ENCODE measurements at places on chromosomes 2 and 18. TPM values are rescaled to one million over a fixed set of nuclear protein-coding genes. Genes with fewer than 3 reads are reported as not detected.

SLC23A3 gene
- 0.29 TPM for total RNA-seq

CTIF gene
- 11.2 TPM for total RNA-seq

AFF3 gene
- 0.02 TPM for total RNA-seq

GALM gene
- 13.5 TPM for total RNA-seq

BCL11A gene
- total RNA-seq: 0.09 TPM

SH2D6 gene
- total RNA-seq: 0.96 TPM

PXDN gene
- total RNA-seq: 11.5 TPM

MDH1 gene
- total RNA-seq: 244 TPM

GREB1L gene
- total RNA-seq: 5.4 TPM

SERPINB4 gene
- total RNA-seq: 0.09 TPM

DES gene
- total RNA-seq: 0.27 TPM

TNFRSF11A gene
- 7.1 TPM for total RNA-seq

VIT gene
- not detected for total RNA-seq

SNTG2 gene
- not detected for total RNA-seq

HS6ST1 gene
- total RNA-seq: 12.0 TPM

SLC9A4 gene
- total RNA-seq: not detected

CTAGE1 gene
- not detected for total RNA-seq

MAPK4 gene
- 0.33 TPM for total RNA-seq

GCFC2 gene
- 13.4 TPM for total RNA-seq

OSR1 gene
- 9.7 TPM for total RNA-seq

DRC1 gene
- 0.11 TPM for total RNA-seq

ATP6V1B1 gene
- 2.3 TPM for total RNA-seq

SP110 gene
- 7.1 TPM for total RNA-seq

SCN2A gene
- not detected for total RNA-seq

MPP4 gene
- 0.24 TPM for total RNA-seq

RSAD2 gene
- total RNA-seq: 0.13 TPM

TMBIM1 gene
- total RNA-seq: 127 TPM

REG1B gene
- not detected for total RNA-seq

RGPD3 gene
- total RNA-seq: 0.16 TPM

DNAH7 gene
- total RNA-seq: 1.2 TPM

CYP1B1 gene
- 4.5 TPM for total RNA-seq

WBP1 gene
- 85.1 TPM for total RNA-seq

CDKL4 gene
- total RNA-seq: not detected

UCN gene
- 1.2 TPM for total RNA-seq

SOX11 gene
- not detected for total RNA-seq

FSHR gene
- not detected for total RNA-seq

DSG2 gene
- total RNA-seq: 59.6 TPM

ZC3H8 gene
- total RNA-seq: 12.1 TPM

DPP4 gene
- total RNA-seq: 0.69 TPM

ACADL gene
- not detected for total RNA-seq

TUBB8B gene
- total RNA-seq: not detected

REG3A gene
- not detected for total RNA-seq

LIMS4 gene
- total RNA-seq: 0.60 TPM

PARD3B gene
- total RNA-seq: 0.93 TPM

TRIM43 gene
- total RNA-seq: 0.09 TPM

ARL4C gene
- total RNA-seq: 45.7 TPM

TIMM21 gene
- 58.3 TPM for total RNA-seq

FOXD4L1 gene
- 0.35 TPM for total RNA-seq

COLEC12 gene
- total RNA-seq: 0.06 TPM

SGO2 gene
- total RNA-seq: 14.2 TPM

RTP5 gene
- total RNA-seq: not detected

LRATD1 gene
- 0.17 TPM for total RNA-seq
